ENCODE measurements at places on chromosomes 1 and 21. TPM values are rescaled to one million over a fixed set of nuclear protein-coding genes. Genes with fewer than 3 reads are reported as not detected.
A peak's percentile ranks its signal among the peaks of the same experiment; 100 is the strongest.

DNA sequence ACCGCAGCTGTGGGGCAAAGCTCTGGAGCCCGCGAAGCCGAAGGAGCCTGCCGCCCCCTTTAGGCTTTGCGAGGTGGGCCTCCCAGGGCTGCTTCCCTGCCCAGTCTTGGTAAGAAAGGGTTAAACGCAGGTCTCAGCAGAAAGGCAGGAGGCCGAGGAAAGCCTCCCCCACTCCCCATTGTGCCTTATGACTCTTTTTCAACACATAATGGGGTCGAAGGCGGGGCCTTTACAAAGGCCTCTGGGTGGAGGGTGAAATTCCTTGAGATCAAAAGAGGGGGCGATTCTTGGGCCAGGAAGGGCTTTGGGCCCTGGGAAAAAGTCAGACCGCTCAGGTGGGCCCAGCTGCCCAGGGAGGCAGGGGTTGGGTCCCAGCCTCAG is 880 bp downstream of the ALPL start:
- DNase-seq: no peak

The PTGS2 gene
- total RNA-seq: 16.1 TPM

DNA sequence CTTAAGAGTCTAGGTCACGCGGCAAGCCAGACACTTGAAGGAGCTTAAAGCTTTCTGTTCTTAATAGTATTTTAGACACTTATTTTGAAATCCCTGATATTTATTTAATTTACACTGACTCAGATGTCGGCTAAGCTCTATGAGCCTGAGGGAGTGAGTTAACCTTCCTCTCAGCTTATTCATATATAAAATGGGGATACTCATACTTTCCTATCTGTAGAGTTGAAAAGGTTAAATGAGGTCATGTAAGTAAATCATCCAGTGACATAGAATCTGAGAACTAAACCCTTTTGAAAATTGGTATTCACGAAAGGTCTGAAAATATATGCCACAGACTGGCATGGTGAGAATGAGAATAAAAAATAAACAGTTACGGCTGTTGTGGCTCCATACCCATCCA is 1.4 kb upstream of the GPR161 start:
- no peak for DNase-seq

The VASH2 gene
- total RNA-seq: 1.4 TPM

GRCh38 chr1:232704694-232705680 is 75.1 kb upstream of the SIPA1L2 start:
- peak; percentile 88 for DNase-seq

The ELK4 gene
- 19.4 TPM for total RNA-seq

GRCh38 chr1:22930240-22930912 is 42.3 kb downstream of the LACTBL1 start:
- DNase-seq: peak; percentile 63

GRCh38 chr1:65497256-65497830 is 76.9 kb downstream of the LEPR start:
- no peak for DNase-seq

The BRINP2 gene
- total RNA-seq: not detected

GRCh38 chr1:10865518-10866320 is 69.3 kb upstream of the CASZ1 start:
- no peak for DNase-seq

DNA sequence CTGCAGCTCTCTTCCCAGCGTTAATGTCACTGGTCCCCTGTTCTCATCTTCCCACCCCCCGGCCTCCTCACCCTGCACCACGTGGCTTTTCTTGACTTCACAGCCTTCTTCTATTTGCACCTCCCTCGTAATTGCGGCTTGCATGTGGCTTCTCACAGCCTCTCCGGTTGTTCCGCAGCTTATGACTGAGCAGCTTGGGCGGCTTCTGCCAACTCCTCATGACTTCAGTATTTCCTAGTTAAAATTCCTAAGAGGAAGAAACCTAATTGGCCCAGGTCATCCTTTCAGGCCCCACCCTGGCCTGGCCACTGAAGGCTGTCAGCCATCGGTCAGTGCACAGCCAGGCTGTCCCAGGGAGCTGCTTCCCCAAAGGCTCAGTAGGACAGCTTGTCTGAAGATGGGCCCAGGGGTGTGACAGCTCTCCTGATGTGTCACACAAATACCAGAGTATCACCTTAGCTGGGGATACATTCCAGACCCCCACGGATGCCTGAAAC is 8.6 kb upstream of the RERE start:
- no peak for DNase-seq

DNA sequence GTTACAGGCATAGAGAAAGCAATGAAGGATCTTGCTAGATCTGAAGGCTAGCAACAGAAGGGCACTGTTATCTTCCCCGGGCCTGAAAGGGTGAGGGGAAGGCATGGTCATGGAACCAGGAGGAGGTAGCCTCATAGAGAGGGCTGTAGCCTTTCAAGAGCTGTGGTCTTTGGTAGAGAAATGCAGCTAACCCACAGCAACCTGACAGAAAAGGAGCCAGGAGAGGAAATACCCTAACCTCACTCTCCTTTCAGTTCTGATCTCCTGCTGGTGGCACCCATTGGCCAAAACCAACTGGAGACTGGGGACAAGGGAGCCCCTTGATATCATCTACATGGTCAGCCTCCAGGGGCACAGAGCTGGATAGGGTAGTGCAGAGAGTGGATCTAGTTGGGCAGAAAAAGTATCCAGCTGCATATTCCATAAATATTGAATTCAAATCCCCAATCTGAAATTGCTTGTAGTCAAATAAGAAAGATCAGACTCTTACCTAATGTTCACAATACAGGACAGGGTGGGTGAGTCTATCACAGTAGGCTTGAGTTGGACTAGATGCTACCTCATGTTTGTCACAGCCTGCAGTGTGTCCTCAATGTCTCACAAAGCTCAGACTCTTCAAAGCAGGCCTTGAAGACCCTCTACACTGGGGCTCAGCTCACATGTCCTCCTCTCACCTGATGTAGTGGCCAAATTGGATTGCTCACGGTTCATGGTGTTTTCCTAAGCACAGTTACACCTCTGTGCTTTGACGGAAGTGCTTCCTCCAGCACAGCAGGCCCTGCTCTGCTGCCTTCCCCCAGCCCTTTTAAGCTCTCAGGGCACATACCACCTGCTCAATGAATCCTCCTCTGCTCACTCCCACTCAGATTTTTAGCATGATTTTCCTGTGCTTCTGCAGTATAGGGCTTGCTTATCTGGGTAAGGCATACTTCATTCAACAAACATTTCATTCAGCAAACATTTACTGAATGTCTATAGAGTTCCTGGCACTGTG is 74.1 kb upstream of the JUN start:
- DNase-seq: no peak

- DNase-seq: no peak
These were observed 13.4 kb upstream of the SLC6A17 start for GRCh38 chr1:110136911-110137310.

The HHAT gene
- 6.4 TPM for total RNA-seq

- DNase-seq: no peak
These were observed 167.2 kb upstream of the PDE4B start for GRCh38 chr1:65625528-65625927.

DNA sequence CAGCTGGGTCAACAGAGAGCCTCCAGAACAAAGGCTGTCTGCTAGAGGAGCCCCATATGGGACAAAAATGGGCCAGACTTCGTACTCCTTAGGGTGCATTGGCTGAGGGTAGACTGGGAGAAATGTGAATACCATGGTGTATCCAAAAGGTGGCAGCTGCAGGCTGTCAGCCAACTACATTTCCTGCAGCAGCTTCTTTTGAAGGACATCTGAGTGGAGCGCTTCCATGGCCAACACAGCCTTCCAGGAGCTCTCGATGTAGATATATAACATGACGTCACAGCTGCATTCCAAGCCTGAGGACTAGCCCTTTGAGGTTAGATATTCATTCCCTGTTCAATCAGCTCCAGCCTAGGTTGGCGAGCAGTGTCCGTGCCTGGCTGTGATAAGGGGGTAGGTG is 107.7 kb downstream of the MAB21L3 start:
- DNase-seq: no peak

GRCh38 chr1:153614189-153614900 is 1.4 kb upstream of the S100A16 start:
- DNase-seq: no peak

The MYOC gene
- 6.5 TPM for total RNA-seq

The TMEM234 gene
- total RNA-seq: 20.8 TPM

The CFHR1 gene
- total RNA-seq: not detected

DNA sequence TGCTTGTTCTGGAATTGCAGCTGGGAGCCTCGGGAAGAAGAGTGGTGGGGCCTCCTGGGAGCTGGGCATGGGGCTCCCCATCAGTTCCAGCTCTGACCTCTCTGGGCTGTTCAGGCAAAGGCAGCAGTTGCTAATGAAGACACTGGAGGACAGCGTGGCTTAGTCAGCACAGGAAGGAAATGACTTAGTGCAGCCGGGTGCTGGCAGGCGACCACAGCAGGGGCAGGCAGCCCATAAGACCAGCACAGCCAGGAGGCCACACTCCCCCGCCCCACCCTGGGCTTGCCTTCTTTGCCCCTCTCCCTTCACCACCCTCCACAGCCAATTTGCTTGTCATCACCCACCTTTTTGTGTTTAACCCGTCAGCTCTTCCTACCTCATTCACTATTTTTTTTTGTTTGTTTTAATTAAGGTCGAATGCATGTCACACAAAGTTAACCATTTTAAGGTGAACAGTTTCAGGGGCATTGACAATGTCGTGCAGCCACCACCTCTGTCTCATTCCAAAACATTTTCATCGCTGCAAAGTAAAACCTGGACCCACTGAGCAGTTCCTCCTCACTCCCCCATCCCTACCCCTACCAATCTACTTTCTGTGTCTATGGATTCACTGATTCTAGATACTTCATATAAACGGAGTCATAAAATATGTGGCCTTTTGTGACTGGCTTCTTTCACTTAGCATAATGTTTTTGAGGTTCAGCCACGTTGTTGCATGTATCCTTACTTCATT is 10.9 kb downstream of the OLIG2 start:
- DNase-seq: peak; percentile 68

- no peak for DNase-seq
These were observed 15.2 kb downstream of the SAMD11 start for GRCh38 chr1:938711-939489.

All from sigmoid colon (tissue), 7 donors.